ENCODE measurements at places on chromosomes 13 and 19. TPM values are rescaled to one million over a fixed set of nuclear protein-coding genes. Genes with fewer than 3 reads are reported as not detected.

The DACT3 gene
- polyA plus RNA-seq: 14.2 TPM

The CD70 gene
- 3.0 TPM for polyA plus RNA-seq

DNA sequence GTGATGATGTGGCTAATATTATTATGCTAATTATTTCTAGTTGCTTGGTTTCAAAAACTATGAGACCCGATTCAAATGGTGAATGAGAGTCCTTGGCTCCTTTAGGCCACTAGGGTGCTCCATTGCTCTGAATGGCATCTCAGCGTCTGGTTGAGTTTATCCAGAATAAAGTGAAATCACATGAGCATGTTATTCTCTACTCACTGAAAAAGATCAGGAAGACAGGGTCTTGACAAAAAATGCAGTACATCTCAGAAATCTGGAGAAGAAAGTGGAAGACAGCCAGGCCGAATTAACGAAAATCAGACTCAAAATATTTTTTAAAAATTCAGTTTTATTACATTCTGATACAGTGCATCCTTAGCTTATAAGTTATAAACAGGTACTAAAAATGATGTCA, 516.2 kb downstream of the MYO16 start:
- DNase-seq: peak; percentile 51

- no peak for DNase-seq
Measured at GRCh38 chr13:96617528-96617927, 376.7 kb downstream of the OXGR1 start.

The ITGBL1 gene
- polyA plus RNA-seq: 3.1 TPM

DNA sequence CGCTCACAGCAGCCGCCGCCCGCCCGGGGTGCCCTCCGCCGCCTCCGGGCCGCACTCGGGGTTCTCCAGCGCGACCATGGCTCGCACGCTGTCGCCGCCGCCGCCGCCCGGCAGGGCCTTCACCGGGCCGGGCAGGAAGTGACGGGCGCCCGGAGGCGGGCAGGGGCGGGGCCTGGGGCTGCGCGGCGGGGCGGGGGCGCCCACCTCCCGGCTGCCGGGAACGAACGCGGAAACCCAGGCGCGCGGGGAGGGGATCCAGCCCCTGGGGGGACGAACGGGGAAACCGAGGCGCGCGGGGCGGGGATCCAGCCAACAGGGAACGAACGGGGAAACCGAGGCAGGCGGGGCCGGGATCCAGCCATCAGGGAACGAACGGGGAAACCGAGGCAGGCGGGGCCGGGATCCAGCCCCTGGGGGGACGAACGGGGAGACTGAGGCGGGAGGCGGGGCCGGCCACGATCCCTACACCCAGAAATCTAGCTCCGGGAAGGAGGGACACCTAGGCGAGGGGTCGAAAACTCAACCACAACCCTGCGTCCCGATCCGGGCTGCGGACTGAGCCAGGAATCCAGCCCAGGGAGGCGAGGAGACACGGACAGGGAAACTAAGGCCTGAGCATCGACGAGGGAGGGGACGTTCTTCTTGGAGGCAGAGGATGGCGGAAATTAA, at the start of gene R3HDM4:
R3HDM4 (minus strand) TSS at position 140 of the 669 bp plus-strand sequence; CDS start at position 78, 62 bp downstream.
- peak; percentile 77 for DNase-seq

DNA sequence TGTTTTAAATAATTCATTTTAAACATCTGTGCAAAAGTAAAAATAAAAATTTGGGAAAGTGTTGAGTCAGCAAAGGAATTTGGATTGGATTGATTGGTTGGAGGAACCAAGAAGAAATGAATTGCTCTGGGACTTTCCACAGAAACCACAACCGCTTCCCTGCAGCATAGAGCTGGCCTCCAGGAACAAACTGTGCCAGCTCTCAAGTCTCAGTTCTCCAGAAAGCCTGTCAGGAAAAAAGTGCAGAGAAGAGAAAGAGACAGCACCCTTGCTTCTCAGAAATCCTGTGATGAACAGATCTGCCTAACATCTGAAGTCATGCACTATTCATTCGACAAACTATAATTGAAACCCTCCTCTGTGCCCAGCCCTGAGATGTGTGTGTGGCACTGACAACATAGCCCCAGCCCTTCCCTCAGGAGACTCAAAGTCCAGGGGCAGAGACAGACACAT, 14.8 kb downstream of the LYPD3 start:
- DNase-seq: no peak

DNA sequence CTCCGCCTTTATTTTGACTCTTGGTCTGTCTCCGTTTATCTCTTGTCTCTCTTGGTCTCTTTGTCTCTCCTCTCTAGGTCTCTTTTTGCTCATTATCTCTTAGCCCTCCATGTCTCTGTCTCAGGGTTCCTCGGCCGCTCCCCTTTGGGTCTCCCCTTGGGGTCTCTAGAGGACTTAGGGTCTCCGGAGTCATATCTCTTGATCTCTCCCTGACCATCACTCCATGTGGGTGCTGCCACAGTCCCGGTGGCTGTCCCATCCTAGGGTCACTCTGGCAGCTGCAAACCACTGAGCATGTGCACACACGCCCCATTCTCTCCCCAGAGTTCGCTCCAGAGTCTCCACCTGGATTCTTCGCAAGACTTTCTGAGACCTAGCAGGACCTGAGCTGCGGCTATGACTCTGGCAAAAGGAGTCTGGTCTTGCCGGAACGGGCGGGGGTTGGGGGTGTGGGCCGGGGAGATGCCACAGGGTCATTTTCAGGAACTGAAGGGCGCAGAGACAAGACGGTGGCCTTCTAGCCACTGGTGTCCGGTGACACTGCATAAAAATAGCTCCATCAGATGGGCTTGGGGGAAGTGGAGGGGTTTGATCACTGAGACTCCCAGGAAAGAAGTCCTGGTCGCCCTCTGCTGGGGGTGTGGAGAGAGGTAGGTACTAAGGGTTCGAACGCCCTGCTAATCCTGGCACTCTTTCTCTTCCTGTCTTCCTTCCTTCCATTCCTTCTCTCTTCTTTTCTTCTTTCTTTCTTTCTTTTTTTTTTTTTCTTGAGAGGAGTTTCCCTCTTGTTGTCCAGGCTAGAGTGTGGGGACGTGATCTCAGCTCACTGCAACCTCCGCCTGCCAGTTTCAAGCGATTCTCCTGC, 1.2 kb upstream of the KCNA7 start:
- DNase-seq: peak; percentile 56

- no peak for DNase-seq
Measured at GRCh38 chr13:40261336-40261735, 405.1 kb downstream of the FOXO1 start.

DNA sequence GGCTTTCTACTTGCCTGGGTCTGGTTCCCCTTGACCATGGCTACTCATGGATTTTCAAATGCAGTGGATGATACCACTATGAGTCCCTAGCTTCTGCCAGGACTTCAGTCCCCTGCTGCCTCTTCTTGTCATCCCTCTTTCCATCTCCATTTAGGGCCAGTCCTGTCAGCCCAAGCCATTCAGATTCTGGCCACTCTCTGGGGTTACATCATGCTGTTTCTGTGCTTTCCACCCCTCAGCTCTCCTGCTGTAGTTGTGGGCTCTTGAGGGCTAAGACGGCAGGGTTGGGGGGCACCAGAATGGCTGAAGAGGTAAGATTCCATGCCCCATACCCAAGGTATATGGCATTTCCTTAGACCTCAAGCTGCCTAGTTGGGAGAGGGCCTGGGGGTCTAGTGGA, 13.2 kb upstream of the ZNF492 start:
- no peak for DNase-seq

DNA sequence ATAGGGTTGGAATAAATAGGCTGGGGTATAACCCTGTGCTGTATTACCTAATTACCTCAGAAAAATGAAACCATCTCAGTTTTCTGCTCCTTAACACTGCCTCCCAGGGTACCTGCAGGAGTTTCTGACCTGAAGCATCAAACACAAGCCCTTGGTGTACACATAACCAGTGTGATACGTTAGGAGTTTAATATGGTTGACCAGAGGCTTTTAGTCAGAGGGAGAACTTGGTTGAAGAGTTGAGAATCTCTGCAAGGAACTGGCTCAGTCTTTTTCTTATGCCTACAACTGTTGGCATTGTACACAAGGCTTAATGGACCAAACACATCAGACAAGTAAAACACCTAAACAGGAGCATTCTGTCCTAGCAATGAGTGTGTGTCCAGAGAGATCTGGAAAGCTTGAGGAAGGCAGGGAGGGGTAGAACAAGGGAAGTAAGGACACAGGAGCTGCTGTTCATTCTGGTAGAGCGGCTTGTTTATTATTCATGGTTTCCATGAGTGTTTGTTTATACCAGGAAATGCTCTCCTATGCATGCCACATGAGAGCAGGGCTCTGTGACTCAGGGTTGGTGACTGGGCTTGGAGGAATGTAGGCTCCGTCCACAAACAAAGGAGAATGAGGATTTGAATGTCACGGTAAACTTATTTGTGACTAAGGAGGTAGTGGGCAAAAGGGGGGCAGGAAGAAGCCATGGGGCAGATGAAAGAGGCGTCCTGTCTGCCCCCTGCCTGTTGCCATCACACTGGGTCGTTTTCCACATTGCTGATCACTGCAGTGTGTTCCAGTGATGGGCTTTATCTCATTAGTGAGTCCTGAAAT, 11.9 kb upstream of the SPATA13 start:
- DNase-seq: no peak

The DLL3 gene
- polyA plus RNA-seq: 0.15 TPM

- no peak for DNase-seq
Measured at GRCh38 chr13:75795274-75795673, 159.1 kb downstream of the LMO7 start.

The SH3GL1 gene
- polyA plus RNA-seq: 53.4 TPM

DNA sequence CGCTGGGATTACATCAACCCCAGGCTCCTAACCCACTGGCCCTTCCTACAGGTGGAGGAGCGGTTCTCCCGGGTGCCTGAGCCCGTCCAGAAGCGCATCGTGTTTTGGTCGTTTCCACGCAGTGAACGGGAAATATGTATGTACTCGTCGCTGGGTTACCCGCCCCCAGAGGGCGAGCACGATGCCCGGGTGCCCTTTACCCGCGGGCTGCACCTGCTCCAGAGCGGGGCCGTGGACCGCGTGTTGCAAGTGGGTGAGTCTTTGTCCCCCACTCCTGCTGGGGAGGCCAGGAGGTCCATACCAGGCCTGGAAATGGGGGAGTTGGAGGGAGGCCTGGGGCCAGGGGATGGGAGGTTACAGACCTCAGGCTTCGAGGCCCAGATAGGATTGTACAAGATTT, 4.4 kb downstream of the ZSWIM4 start:
- DNase-seq: no peak

DNA sequence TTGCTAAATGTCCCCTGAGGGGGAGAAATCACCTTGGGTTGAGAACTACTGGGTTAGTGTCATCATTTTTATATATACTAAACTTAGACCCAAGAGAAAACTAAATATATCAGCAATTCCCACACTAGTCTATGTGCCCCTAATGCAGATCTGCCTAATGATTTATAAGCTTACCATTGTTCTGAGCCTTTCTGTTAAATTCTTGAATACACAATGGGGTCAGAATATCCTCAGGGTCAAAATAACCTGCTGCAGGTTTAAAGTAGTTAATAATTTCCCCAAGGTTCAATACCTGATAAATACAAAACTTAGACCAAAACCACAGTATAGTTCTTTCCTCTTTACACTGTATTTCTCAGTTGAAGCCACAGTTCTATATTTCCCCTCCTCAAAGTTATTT, 4.6 kb downstream of the VWA8 start:
- DNase-seq: no peak

The ZNF726 gene
- polyA plus RNA-seq: 3.5 TPM

DNA sequence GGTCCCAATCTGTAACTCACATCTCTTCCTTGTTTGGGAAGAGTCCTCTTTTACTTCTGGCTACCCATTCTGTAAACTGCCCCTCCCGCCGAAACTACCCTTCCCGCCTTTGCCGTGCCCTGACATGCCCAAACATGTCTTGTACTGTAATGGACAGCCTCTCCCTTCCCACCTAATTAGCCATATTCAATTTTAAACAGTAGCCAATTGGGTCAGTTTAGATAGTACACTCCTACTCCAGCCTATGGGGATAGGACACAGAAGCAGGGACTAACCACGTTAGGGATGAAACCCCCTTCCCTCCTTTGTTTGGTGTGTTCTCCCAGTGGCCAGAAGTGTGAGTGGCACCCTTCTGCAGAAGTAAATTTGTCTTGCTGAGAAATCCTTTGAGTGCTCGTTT, 34.2 kb downstream of the SACS start:
- no peak for DNase-seq

DNA sequence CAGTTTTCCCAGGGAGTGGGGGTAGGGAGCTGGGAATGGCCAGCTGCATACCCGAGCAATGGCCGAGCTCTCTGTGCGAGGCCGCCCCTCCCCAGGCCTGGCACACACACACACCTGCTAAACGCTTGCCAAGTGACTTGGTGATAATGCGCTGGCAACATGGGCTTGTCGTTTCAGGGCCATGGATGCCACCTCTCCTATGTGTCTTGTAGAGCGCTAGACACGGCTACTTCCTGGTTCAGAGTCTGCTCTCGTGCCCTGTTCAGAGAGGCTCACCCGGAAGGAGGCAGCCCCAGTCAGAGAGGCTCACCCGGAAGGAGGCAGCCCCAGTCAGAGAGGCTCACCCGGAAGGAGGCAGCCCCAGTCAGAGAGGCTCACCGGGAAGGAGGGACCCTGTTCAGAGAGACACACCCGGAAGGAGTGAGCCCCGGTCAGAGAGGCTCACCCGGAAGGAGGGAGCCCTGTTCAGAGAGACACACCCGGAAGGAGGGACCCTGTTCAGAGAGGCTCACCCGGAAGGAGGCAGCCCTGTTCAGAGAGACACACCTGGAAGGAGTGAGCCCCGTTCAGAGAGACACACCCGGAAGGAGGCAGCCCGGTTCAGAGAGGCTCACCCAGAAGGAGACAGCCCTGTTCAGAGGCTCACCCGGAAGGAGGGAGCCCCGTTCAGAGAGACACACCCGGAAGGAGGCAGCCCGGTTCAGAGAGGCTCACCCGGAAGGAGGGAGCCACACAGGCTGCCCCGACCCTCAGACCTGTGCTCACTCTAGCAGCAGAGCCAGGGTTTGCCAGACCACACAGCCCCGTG, 4.2 kb downstream of the ADPRHL1 start:
- DNase-seq: no peak

DNA sequence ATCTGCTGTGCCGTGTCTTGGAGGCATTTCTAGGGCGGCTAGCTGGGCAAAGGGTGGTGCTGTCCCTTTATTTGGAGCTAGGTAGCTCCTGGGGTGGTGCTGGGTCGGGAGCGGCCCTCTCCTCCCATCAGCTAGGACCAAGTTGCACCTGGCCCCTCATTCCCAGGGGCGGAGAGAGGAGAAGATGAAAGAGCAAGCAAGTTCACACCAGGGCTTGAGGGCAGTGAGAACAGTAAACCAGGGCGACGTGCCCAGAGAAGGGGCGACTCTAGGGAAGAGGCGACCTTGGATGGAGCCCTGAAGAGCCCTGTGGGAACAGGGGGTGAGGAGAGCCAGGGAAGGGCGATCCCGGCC, 17.0 kb upstream of the KCNN1 start:
- no peak for DNase-seq

All from muscle of back (tissue), 13 donors.